A172 (cell line): ENCODE measurements at places on chromosomes 2 and 18. TPM values are rescaled to one million over a fixed set of nuclear protein-coding genes. Genes with fewer than 3 reads are reported as not detected.

CD302 gene
- 9.2 and 10.0 TPM in 2 replicates for total RNA-seq

KLHL29 gene
- total RNA-seq = 0.76 and 0.86 TPM in 2 replicates

HJURP gene
- total RNA-seq = 78.3 and 83.2 TPM in 2 replicates

ASXL3 gene
- total RNA-seq = not detected in 2 replicates

CAPN14 gene
- total RNA-seq = not detected in 2 replicates

GALNT5 gene
- total RNA-seq = not detected in 2 replicates

SH3RF3 gene
- total RNA-seq = 2.1 and 3.6 TPM in 2 replicates

SKOR2 gene
- not detected in 2 replicates for total RNA-seq

GULP1 gene
- total RNA-seq = 234 and 320 TPM in 2 replicates

SIX2 gene
- not detected in 2 replicates for total RNA-seq

- no peak for DNase-seq
Measured at GRCh38 chr2:236904389-236905263, 181.1 kb upstream of the COPS8 start.

GRCh38 chr18:1526991-1527390 is 622.3 kb downstream of the ADCYAP1 start:
- DNase-seq = no peak

DNA sequence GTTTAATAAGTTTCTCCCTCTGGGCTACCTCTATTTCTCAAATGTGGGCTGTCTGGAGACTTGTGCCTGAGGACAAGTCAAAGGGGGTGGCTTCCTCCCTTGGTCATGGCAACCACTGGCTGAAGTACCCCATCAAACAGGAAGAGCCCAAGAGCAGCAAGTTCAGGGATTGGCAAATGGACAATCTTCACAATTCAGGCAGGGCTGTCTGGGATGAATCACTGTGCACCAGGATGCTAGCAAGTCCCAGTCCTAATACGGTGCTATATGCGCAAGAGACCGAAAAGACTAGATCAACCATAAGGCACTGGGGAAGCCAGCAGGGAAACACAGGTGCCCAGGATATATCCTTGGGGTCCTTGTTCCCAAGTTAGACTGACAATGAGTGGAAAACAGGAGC is 75.5 kb downstream of the ANTXR1 start:
- DNase-seq = no peak

DNA sequence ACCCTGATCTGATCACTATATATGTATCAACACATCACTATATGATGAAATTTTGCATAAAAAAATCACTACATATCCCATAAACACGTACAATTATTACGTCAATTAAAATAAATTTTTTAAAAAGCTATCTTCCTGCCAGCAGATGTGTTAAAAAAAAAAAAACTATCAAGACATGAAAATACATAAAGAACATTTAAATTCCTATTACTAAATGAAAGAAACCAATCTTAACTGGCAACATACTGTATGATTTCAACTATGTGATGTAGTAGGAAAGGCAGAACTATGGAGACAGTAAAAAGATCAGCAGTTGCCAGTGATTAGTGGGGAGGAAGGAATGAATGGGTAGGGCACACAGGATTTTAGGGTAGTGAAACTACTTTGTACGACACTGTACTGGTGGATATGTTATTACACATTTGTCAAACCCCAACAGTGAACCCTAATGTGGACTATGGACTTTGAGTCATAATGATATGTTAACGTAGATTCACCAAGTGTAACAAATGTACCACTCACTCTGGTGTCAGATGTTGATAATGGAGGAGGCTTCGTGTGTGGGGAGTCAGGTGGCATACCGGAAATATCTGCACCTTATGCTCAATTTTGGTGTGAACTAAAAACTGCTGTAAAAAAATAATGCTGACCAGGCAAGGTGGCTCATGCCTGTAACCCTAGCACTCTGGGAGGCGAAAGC is 27.4 kb downstream of the USP34 start:
- no peak for DNase-seq

GRCh38 chr2:223100061-223100511 is 48.1 kb downstream of the KCNE4 start:
- peak; percentile 13 for DNase-seq

GRCh38 chr2:232340171-232340935 is 38.2 kb upstream of the ALPP start:
- no peak for DNase-seq

GRCh38 chr2:207796585-207797350 is 27.1 kb upstream of the FZD5 start:
- DNase-seq = no peak

DNA sequence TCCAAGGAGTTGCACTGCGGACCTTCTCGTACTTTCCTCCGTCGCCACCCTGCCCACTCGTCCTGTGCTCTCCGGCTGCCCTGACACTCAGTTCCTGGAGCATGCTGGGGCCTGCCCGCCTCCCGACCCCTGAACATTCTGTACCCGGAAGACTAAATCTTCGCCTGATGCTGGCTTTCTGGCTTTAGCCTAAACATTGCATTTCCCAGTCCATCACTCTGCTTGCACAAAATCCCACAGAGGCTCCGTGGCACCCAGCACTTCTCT is 550 bp upstream of the SFXN5 start:
- no peak for DNase-seq

- peak; percentile 41 for DNase-seq
Measured at GRCh38 chr2:6986301-6986911, 69.2 kb downstream of the RNF144A start.

DNA sequence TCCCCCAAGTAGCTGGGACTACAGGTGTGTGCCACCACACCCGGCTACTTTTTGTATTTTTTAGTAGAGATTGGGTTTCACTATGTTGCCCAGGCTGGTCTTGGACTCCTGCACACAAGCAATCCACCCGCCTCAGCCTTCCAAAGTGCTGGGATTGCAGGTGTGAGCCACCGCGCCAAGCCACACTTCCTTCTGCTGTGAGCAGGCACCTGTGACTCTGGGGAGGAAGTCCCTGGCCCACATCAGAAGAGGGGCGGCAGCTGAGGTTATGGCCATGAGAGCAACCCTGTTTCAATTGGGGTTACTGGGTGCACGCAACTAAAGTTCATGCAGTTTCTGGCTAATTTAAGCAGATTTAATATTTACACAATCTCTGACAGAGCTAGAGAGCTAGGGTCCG is 91.0 kb downstream of the PLB1 start:
- DNase-seq = no peak

GRCh38 chr2:125444106-125444505 is 1211.9 kb upstream of the GYPC start:
- DNase-seq = no peak

GRCh38 chr2:72781480-72781879 is 44.4 kb downstream of the EXOC6B start:
- peak; percentile 67 for DNase-seq

- DNase-seq = no peak
Measured at GRCh38 chr2:112772322-112772721, 7.9 kb upstream of the CKAP2L start.

GRCh38 chr2:241393524-241394196 is 37.6 kb downstream of the FARP2 start:
- no peak for DNase-seq

DNA sequence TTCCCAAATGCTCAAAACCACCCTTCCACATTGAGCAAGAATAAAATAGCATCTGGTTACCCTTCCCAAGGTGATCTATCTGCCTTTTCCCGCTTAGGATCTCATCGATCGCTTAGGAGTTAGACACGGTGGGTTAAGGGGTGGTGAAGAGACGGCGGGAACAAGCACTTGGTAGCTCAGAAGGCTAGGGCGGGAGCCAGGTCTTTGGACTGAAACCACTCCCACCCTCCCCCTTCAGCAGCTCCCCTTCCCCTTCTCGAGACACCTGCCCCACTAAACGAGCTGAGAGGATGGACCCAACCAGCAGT is 513 bp downstream of the THOC1 start:
- peak; percentile 42 for DNase-seq

DNA sequence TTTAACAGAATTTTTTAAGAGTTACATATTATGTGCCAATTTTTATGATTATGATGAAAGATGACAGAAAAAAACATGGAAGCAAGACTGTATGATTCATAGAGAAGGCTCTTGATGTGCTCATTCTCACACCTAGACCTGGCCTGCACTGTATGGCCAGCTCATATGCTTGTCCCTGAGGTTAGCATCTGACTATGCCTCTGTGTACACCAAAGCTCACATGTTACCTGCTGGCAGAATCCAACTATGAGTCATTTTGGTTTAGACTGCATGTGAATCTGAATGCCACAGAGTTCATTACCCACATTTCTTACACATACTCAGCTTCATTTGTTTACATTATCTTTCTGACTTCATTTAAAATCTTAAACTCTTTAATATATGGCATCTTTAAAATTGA is 139.0 kb downstream of the DSC3 start:
- DNase-seq = peak; percentile 34

DNA sequence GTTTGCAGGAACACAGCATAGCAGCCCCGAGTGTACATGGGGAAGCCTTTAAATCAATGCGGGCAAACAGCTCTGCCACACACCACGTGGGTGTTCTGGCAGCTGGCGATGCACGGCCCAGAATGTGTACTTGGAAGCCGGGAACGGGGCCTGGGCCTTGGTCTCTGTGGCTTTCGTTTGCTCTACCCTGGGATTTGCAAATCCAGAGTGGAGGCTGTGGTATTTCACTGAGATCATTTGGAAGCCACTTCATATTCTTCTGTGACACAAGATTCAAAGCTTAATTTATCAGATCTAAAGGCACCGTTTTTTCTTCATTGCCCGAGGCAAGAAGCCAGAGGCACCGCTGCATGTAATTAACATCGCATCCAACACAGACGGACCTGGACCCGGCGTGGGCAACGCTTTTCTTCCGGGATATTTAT is 246.3 kb upstream of the MYT1L start:
- no peak for DNase-seq

GRCh38 chr2:44237221-44237620 is 38.1 kb upstream of the SLC3A1 start:
- no peak for DNase-seq

DNA sequence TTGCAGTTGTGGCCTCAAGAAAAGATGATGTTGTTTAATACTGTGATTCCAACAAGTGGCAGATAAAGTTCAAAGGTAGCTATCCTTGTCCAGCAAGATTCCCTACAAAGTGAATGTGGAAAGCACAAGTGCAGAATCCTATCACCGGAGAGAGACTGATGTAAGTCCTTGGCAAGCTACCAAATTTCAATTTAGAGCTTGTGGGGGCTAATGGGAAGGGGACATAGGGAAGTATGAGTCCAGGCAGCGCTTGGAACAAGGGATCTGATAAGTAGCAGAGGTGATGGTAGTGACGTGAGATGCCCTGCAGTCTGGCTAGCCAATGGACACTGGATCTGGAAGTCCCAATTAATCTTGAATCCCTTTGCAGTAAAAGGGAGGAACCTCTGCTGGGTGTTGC is 165.2 kb upstream of the DTNA start:
- DNase-seq = no peak
